ENCODE measurements at places on chromosomes 6 and 20. TPM values are rescaled to one million over a fixed set of nuclear protein-coding genes. Genes with fewer than 3 reads are reported as not detected.

Gene GRM1
- under 0.01 TPM for total RNA-seq

Gene MROH8
- 0.65 TPM for total RNA-seq

Gene DEFB124
- total RNA-seq, result not detected

Gene FANCE
- 8.7 TPM for total RNA-seq

Gene NMBR
- total RNA-seq, result not detected

Gene PHACTR1
- 0.40 TPM for total RNA-seq

Gene MCCD1
- not detected for total RNA-seq

Gene AIG1
- 15.7 TPM for total RNA-seq

Gene HSPA1L
- total RNA-seq, result 0.87 TPM

Gene KIF6
- total RNA-seq, result under 0.01 TPM

Measured in lung microvascular endothelial cell (primary cell).